ENCODE measurements at places on chromosomes 12 and 14.
A peak's percentile ranks its signal among the peaks of the same experiment; 100 is the strongest.

DNA sequence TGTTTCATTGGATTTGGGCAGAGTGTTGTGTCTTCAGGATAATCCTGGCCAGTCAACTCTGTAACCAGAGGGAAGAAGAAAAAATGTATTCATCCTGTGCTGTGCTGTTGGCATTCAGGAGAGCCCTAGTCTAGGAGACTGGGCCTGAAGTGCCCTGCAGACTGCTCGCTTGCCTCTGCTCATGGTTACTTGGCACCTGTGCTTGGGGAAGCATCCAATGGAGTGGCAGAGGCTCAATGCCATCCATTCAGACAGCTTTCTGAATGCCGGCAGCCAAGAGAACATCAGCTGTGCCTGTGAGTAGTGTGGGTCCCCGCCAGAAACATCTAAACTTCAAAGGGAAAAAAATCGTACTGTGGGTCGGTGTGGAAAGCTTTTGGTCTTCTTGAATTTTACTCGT is 124.2 kb downstream of the SRGAP1 start:
- no peak for DNase-seq

- DNase-seq, result no peak
These were observed 157.9 kb downstream of the PAWR start for GRCh38 chr12:79532907-79533288.

GRCh38 chr14:96165493-96166436 is 38.9 kb upstream of the BDKRB2 start:
- DNase-seq, result no peak

DNA sequence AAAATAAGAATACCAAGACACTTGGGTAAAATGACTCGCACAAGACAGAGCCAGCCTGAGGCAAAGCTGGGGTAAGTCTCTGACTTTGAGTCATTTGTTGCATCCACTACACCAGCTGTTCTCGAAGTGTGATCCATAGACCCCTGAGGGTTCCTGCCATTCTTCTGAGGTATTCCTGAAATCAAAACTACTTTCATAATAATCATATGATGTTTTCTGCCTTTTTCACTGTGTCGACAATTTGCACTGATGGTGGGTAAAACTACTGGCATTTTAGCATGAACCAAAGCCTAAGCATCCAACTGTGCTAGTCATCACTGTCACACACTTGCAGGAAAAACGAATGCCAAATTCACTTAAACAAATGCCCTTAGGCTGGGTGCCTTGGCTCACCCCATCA is 135.5 kb upstream of the FUT8 start:
- no peak for DNase-seq

GRCh38 chr12:75658901-75659823 is 147.8 kb upstream of the KRR1 start:
- peak; percentile 6 for DNase-seq

DNA sequence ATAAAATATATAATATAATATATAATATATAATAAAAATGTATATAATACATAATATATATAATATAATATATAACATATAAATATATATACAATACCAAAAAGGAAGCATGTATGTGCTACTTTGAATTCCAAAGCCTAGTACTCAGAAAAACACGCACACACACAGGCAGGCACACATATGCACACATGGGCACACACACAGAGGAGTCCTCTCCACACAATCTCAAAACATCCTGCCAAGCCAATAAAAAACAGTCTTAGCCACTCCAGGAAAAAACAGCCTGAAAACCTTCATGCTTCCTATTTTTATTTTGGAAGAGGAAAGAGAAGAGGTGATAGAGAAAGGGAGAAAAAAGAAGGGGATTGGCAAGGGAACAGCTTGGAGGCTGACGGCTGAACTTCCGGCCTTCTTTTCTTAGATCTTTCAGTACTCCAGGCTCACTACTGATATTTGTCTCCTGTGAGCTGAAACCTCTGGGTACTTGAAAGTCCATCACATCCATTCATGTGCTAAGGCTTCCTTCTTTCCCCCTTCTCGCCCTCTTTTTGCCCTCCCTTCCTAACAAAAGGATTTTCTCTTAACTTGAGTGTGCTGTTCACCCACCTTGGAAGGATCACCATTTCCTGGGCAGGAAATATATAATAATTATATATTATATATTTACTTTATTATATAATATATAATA is 394.2 kb downstream of the NUAK1 start:
- no peak for DNase-seq

- no peak for DNase-seq
These were observed 42.1 kb upstream of the KCNH3 start for GRCh38 chr12:49496417-49497360.

- no peak for DNase-seq
These were observed 156.8 kb downstream of the SNAPC1 start for GRCh38 chr14:61918998-61919397.

DNA sequence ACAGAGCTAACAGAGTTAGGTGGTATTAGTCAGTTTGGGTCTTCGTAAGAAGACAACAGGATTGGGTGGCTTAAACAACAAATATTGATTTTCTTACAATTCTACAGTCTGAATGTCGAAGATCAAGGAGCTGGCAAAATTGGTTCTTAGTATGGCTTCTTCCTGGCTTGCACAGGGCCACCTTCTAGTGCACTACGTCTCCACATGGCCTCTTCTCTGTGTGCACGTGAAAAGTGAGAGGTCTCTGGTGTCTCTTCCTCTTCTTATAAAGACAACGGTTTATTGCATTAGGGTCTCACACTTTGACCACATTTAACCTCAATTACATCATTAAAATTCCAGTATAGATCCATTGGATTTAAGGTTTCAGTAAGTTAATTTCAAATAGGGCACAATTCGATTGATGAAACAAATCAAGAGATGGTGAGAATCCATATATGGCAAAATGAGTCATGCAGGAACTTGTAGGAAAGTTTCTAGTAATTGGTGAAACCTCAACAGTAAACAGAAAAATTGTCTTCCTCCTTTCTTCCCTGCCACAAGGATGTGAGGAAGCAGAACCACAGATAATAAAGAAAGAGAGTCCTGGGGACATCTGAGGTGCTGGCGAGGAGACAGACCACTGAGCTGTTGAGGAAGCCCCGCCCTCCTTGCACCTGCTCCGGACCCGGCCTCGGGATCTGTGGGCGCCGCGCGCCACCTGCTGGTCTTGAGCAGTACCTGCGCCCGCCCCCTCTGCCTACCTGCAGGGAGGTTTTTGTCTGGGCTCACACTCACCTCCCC is 846.7 kb downstream of the TMEM121 start:
- peak; percentile 55 for DNase-seq

GRCh38 chr12:13210236-13211190 is 14.0 kb downstream of the EMP1 start:
- DNase-seq, result no peak
